AG04449 (cell line): ENCODE measurements at places on chromosomes 1 and 21.

- no peak for DNase-seq
These were observed 24.6 kb downstream of the TEX35 start for GRCh38 chr1:178537382-178538090.

DNA sequence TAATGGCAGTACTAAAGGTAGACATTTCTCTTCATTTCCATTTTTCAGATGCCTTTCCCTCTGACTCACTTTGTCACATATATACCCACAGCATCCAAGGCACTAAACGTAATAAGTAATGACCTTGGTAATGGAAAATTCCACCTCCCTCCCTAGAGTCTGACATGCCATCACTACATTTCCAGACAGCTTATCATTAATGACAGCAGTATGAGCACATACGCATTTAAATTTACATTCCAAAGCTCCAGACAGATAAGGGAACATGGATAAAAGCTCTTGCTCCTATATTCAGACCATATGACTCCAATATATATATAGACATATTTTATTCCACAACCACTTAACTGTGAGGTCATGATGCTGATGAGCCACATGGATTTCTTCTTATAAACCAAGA, 191.7 kb upstream of the GORAB start:
- no peak for DNase-seq

DNA sequence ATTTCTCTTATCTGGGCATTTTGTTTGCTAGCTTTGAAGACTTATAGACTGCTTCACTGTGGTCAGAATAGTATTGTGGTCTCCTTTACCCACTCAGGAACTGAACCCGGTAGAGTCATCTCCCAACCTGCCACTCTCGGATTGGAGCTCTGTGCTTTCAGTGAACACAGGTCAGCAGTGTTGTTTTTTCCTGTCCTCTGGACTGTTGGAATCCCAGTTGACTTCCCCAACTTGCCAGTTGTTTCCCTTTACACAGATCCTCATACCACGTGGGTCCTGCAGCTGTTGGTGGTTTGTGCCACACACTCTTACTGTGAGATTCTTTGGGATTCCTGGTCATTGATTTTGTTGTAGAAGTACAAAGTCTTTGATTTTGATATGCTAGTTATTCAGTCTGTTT, 214.1 kb downstream of the DYRK1A start:
- DNase-seq: no peak

GRCh38 chr1:31757989-31758388, 6.2 kb downstream of the ADGRB2 start:
- no peak for DNase-seq

DNA sequence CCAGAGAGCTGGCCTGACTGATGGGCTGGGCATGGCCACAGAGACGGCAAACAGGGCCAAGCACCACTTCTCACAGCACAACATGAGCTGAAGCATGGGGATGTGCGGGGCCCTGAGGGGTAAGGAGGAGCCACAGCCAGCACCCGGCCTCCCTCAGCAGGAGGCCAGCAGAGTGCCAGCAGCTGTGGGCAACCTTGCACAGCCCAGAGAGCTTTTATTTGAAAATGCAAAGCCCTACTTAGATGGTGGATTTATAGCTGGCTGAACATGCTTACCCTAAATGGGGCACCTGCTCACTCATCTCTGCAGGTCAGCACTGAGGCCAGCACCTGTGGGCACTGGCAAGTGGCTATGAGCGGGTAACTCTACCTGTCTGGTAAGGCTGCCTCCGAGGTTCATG, 44.1 kb downstream of the SLC66A1 start:
- no peak for DNase-seq

DNA sequence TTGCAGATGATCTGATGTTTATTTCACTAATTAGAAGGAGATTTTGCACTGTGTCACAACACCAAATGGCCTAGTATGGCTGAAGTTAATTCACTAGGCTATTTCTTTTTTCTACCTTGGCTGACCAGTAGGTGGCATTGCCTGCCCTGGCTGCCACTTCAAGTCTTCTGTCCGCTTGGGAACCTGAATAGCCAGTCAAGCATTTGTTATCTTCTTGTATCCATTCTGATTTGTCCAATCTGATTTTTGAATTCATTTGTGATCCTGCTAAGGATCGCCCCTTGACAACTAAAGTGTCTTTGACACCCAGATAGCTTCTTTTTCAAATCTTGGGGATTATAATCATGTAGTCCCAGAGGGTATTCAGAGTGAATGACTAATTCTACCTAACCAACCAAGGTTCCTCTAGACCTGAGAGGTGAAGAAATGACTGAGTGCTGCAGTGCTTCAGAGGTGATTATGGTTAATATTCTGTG, 99.4 kb downstream of the GIPC2 start:
- DNase-seq: peak; percentile 33

DNA sequence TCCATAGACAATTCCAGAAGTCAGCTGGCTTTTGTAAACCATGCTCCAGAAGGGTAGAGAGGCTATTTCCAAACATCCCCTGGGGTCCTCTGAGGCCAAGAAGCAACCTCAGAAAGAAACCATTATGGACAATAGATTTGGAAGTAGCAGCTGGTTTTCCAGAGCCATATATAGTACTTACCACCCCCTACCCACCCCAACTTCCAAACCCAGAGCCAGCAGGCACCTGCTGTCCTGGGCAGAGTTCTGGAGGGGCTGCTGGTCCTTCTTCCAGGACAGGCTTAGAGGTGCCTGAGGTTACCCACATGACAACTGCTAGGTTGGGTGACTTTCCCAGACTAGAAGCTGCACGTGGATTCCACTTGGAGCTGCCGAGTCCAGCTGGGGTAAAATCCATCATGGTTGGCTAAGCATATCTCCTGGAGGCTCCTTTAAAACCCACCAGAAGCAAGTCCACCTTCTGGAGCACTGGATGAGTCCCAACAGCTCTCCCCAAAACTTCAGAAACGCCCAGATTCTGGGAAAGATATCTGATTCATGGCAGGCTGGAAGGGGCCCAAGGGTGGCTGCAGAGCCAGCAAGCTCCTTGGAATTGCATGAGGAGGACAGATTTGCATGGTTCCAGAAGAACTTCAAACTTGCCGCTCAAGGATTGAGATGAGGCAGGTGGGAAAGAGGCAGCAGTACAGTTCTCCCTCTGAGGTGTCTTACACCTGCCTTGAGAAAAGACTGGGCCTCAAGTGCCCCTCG, 5.8 kb downstream of the MYCL start:
- no peak for DNase-seq

DNA sequence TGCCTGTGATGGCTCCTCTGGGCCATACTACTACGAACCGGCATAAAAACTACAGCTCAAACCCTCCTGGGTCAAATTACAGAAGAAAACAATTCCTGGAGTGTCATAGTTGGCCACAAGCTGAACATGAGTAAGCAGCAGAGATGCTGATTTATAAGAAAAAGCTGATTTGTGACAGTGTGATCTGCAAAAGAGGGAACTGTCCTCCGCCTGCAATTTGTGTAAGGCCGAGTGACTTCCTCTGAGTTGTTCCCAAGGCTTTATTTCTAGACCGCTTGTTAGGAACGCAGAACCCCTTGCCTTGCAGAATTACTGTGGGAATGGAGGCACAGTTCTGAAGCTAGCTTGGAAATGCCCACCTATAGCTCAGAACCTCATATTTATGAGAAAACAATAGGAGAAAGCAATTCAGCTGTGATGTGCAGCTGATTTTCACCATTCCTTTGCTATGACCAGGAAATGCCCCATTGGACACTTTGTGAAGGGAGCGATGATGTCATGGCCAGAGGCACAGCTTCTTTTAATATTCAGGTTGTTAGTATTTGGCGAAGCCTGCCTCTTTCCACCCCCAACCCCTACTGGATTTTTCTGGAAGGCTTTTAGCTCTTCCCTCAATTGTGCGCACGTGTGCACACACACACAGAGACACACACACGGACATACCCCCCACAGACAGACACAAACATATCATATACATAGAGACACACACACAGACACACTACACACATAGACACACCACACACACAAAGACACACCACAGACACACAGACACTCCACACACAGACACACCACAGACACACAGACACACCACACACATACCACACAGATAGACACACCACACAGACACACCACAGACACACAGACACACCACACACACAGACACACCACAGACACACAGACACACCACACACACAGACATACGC, 47.6 kb downstream of the IER5 start:
- DNase-seq: peak; percentile 65

DNA sequence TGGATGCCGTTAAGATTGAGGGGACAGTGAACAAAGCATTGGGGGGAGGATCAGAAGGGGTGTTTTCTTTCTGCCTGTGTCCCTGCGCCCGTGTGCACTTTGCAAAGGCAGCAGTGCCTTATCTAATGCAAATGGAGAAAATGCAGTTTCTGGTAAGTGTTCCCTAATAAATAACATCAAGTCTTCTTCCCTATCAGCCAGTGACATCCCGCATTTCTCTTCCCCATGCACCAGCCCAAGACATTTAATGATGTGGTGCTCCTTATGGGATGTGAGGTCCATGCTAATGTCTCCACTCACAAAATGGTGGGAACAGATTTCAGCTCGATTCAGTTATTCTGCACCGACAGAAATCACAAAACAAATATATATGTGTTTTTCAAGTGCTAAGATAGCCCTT, 111.8 kb downstream of the PBX1 start:
- DNase-seq: no peak

GRCh38 chr1:53505401-53505800, 46.2 kb downstream of the DMRTB1 start:
- no peak for DNase-seq

DNA sequence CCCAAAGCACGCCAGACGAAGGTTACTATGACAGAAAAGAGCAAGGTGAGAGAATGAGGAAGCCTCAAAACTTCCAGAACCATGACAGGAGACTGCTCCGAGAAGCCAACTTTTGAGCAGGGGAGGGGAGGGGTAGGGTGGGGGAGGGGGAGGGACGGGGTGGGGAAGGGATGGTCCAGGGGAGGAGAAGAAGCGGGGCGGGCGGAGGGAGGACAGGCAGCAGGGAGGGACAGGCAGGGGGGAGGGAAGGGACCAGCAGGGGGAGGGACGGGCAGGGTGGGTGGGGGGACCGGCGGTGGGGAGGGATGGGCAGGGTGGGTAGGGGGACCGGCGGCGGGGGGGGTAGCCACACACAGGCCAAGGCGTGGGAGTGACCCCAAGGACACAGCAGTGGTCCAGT, 2.0 kb downstream of the INTS11 start:
- DNase-seq: no peak

GRCh38 chr1:235553112-235553551, 48.9 kb upstream of the B3GALNT2 start:
- peak; percentile 2 for DNase-seq

DNA sequence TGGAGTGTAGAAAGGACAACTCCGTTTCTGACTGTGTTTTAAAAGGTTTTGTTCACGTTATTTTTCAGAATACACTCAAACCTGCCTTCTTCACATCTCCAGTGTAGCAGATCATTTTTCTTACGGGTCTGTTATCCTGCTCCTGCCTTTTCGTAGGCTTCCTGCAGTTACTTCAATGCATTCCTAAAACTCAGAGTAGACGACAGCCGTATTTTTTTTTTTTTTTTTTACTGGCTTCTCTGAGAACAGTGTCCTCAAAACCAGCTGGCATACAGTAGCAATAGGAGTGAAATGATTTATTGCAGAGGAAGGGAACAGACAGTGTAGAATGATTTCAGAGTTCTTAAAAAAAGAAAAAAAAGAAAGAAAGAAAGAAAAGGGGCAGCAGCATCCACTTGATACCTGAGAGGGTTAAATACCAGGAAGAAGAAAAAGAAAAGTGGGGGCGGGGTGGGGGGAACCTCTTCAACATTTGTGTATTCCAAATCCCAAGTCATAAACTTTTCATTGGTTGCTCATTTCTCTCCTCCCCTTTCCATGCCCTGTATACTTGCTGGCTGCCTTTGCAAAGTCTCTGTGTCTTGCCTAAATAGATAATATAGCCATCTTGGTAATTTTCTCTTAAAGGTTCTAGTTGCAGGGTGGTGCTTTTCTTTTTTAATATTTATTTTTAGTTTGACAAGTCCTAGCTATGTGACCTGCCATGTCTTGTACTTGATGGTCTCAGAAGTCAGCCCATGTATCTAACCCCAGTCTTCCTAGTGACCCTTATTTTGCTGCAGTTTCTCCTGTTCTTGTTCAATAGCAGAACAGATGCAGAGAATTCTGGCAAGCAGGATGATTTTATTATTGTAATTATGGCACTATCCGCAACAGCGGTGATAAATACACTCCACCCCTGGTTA, 2.8 kb downstream of the TGFB2 start:
- no peak for DNase-seq

DNA sequence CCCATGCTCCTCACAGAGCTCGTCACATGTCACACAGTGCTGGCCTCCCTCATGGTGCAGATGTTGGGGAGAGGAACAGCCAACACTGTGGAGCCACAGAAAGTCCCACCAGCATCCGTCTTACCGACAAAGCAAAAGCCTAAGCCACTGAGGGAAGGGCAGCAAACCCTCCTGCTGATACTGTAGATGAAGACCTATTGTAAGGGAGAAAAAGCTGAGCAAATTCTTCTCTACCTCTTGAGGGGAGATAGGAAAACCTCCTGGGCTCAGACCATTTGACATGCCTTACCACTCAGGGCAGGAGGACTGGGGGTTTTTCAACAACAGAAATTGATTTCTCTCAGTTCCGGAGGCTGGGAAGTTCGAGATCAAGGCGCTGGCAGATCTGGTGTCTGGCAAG, 95.9 kb downstream of the WDR64 start:
- no peak for DNase-seq

DNA sequence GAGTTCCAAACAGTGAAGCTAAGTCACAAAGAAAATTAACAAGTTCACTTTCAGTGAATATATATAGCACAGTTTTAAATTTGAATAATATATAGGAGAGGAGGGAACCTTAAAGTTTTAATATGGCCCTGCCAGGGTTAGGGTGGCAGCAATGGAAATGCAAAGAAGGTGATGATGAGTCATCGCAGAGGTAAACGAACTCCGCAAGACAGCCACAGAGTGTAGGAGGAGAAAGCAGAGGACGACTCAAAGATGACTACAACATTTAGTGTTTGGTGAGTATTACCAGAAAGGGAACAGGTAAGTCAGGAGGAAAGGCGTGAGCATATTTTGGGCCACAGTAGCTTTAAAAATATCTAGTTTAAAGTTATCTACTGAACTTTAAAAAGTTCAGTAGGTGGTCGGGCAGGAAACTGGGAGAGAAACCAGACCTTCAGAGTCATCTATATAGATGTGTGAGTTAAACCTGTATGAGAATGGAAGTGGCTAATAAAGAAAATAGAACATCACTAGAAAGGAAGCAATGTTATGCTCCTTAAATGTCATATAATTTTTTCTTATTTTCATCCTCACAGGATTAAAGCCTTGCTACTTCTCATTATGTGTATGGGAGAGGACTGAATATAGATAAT, 75.7 kb downstream of the UCHL5 start:
- no peak for DNase-seq

GRCh38 chr1:172352435-172352834, 68.0 kb upstream of the C1orf105 start:
- no peak for DNase-seq
